ENCODE measurements at places on chromosomes 6 and 20.

DNA sequence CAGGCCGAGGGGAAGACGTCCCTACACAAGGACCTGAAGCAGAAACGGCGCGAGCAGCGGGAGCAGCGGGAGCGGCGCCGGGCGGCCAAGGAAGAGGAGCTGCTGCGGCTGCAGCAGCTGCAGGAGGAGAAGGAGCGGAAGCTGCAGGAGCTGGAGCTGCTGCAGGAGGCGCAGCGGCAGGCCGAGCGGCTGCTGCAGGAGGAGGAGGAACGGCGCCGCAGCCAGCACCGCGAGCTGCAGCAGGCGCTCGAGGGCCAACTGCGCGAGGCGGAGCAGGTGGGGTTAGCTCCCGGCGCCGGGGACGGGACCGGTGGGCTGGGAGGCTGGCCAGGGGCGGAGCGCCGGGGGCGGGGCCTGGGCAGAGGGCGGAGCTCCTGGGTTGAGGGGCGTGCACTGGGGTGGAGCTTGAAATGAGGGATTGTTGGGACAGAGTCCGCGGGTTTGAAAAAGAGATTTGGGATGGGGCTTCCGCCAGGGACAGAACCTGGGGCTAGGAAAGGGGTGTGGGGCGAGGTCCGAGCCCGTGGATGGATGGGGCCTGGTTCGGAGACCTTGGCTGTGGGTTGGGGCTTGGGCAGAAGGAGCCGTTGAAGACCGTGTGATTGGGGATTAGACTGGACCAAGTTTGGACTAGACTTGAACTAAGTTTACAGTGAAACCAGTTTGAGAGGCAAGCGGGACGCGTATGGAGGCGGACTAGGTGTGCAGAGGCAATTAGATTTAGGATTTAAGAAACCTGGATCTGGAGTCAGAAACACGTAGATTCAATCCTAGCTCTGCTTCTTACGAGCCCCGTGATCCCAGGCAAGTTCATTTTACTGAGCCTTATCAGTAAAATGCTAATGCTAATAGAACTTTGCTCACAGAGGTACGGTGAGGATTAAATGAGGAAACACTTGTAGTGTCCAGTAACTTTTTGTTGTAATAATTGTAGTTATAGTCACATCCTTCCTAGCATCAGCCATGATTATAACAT is 20.9 kb downstream of the DEF6 start:
- DNase-seq, result no peak

DNA sequence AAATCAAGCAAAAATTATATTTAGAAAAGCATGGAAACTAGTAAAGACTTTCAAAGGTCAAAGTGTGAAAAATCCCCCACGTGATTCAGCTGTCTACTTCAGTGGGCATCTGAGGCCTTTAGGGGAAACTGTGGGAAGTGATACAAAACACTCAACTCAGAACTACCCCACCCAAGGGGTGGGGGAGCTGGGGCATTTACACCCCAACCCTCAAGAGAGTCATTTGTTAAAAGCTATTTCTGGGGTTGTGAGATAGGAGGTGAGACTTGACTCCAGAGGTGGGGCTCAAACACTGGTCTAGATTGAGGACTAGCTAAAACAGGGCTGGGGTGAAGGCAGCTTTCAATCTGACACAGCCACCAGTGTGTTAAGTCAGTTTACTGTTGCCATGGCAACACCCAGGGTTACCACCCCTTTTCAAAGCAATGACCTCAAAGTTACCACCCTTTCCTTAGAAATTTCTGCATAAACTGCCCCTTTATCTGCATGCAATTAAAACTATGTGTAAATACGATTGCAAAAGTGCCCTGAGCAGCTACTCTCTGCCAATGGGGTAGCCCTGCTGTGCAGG is 9.9 kb upstream of the GTSF1L start:
- no peak for DNase-seq

- no peak for DNase-seq
These were observed 506.0 kb downstream of the RFPL4B start for GRCh38 chr6:112853162-112853561.

DNA sequence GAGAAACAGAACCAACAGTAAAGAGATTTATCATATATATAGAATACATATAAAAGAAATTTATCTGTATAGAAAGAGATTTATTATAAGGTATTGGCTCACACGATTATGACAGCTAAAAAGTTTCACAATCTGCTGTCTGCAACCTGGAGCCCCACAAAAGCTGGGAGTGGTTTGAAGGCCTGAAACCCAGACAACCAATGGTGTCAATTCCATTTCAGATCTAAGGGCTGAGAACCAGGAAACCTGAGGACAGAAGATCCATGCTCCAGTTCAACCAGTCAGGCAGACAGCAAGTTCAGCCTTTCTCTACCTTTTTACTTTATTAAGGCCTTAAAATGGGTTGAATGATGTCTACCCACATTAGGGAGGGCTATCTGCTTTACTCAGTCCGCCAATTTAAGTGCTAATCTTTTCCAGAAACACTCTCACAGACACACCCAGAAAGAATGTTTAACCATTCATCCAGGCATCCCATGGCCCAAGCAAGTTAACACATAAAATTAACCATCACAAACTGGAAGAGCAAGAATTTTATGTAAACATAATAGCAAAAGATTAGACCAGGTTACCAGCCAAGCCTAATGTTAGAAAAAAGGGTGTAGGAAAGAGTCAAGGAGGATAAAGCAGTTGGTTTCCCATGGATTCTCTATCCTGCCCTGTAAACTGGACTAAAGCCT is 170.9 kb downstream of the FUT9 start:
- no peak for DNase-seq

GRCh38 chr20:58649288-58650180 is 1.5 kb upstream of the STX16 start:
- peak; percentile 42 for DNase-seq
